ENCODE measurements at places on chromosomes 6 and 20. TPM values are rescaled to one million over a fixed set of nuclear protein-coding genes. Genes with fewer than 3 reads are reported as not detected.

ULBP2 gene
- total RNA-seq: 1.5 TPM

EDEM2 gene
- total RNA-seq: 33.5 TPM

- DNase-seq: no peak
These were observed 55.1 kb downstream of the STAU1 start for GRCh38 chr20:49132995-49133478.

- no peak for DNase-seq
These were observed 625.2 kb downstream of the EPM2A start for GRCh38 chr6:145110109-145110508.

GRCh38 chr20:31739550-31739977 lies 474 bp downstream of the TPX2 start:
- no peak for DNase-seq
